H4 (cell line): ENCODE measurements at places on chromosomes 3 and 15.

DNA sequence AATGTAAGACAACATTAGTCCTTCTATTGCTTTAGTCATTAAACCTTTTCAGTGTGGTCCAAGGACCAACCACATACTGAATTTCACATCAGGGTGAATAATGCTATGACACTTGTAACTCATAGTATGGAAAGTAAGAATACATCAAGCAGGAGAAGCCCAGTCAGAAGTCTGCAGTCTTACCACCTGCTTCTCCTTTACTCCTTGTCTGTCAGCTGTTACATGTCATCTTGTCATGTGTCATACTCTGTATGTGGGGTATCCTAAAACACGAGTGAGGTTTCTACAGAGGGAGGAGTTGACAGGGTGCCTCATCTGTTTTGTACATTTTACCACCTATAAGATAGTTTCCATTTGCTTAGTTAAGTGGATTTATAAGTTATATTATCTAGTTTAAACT, 32.8 kb upstream of the EID1 start:
- DNase-seq = no peak

DNA sequence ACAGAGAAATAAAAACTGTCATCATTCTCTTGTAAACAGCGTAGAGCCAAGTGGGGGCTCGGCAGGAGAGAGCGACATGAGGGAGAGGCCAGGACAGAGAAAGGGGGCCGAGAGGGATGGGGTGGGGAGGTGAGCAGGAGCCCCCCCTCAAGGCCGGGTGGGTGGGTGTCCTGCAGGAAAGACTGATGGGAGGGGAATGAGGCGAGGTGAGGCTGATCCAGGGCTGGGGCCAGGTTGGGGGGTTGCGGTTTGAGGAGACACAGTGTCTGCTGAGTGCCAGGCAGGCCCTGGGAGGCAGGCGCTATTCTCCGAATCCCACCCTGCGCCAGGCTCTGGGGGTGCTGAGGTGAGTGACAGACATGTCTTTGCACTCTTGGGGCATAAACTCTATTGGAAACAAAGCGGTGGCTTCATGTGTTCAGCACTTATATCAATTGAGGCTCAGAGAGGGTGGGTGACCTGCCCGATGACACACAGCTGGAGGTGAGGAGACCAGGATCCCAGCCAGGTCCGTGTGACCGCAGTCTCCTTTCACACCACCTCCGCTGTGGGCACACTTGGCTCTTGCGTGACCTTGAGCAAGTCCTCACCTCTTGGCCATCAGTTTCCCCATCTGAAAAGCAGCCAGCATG, 19.6 kb upstream of the CSPG4 start:
- DNase-seq = no peak

DNA sequence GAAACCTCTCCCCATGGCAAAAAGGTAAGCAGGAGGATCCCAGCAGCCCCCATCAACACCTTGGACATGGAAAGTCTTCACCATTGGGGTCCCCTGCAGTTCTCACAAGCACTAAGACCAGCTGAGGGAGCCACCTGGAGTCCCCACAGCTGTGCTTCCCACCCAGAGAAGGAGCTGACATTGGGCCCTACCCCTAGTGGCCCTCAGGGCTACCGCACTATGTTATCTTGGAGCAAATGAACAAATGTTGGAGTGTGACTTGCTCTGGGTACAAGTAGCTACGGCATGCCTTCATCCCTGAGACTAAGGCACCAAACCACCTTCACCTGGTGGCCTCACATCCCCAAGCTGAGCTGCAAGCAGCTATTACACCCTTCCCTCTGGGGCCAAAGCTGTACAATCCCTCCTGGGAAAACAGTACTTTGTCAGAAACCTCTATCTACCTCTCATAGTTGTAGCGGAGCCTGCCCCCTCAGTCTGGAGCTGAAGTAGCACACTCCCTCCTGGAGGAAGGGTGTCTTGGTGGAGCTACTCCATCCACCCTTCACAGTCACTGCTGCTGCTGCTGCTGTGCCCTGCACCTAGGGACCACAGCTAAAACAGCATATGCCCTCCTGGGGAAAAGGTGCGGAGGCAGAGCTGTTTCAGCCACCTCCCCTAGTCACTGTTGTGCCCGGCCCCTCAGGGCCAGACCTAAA, 42.7 kb downstream of the SERP1 start:
- no peak for DNase-seq

DNA sequence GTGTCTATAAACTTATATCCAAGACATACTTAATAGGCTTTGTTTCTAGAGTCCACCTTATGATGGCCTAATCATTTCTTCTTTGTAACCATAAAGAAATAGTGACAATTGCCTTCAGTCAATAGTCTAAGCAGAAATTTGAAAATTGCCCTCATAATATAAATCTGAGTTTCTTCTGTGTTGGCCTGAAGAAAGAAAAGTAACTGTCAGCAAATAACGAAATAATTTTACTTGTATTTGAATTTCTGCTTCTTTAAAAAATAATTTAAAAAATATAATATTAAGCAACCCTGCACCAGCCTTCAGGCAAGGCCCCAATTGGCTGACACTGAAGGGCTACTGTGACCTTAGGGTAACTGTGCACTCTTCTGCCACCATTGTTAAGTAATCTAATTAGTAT, 113.5 kb downstream of the PLOD2 start:
- DNase-seq = no peak

DNA sequence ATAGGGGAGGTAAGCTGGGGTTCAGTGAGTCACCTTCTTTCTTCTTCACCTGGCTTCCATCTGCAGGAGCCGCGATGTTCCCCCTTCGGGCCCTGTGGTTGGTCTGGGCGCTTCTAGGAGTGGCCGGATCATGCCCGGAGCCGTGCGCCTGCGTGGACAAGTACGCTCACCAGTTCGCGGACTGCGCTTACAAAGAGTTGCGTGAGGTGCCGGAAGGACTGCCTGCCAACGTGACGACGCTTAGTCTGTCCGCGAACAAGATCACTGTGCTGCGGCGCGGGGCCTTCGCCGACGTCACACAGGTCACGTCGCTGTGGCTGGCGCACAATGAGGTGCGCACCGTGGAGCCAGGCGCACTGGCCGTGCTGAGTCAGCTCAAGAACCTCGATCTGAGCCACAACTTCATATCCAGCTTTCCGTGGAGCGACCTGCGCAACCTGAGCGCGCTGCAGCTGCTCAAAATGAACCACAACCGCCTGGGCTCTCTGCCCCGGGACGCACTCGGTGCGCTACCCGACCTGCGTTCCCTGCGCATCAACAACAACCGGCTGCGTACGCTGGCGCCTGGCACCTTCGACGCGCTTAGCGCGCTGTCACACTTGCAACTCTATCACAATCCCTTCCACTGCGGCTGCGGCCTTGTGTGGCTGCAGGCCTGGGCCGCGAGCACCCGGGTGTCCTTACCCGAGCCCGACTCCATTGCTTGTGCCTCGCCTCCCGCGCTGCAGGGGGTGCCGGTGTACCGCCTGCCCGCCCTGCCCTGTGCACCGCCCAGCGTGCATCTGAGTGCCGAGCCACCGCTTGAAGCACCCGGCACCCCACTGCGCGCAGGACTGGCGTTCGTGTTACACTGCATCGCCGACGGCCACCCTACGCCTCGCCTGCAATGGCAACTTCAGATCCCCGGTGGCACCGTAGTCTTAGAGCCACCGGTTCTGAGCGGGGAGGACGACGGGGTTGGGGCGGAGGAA, 2.6 kb downstream of the ISLR2 start:
- no peak for DNase-seq
